ENCODE measurements at places on chromosomes 6 and 20. TPM values are rescaled to one million over a fixed set of nuclear protein-coding genes. Genes with fewer than 3 reads are reported as not detected.

Gene OPRM1
- total RNA-seq, result not detected

Gene ADGRF1
- not detected for total RNA-seq

Gene MACROD2
- not detected for total RNA-seq

Gene PAX1
- total RNA-seq, result not detected

Gene TUBB2B
- 13.3 TPM for total RNA-seq

Gene SULF2
- 0.28 TPM for total RNA-seq

Gene MYBL2
- total RNA-seq, result 21.7 TPM

Gene GNAS-AS1
- total RNA-seq, result 0.83 TPM

Gene HMGA1
- 129 TPM for total RNA-seq

Gene SGK1
- total RNA-seq, result 121 TPM

Gene HDGFL1
- not detected for total RNA-seq

Gene NMBR
- not detected for total RNA-seq

Gene FAM209B
- not detected for total RNA-seq

Gene PSORS1C2
- total RNA-seq, result not detected

Gene APOBEC2
- not detected for total RNA-seq

Gene ITPR3
- 1.7 TPM for total RNA-seq

Gene OVOL2
- total RNA-seq, result not detected

Gene DEFB128
- total RNA-seq, result not detected

Gene TMEM74B
- not detected for total RNA-seq

Gene C20orf144
- under 0.01 TPM for total RNA-seq

Measured in IMR-90 (cell line).